ENCODE measurements at places on chromosomes 2 and 18. TPM values are rescaled to one million over a fixed set of nuclear protein-coding genes. Genes with fewer than 3 reads are reported as not detected.

DNA sequence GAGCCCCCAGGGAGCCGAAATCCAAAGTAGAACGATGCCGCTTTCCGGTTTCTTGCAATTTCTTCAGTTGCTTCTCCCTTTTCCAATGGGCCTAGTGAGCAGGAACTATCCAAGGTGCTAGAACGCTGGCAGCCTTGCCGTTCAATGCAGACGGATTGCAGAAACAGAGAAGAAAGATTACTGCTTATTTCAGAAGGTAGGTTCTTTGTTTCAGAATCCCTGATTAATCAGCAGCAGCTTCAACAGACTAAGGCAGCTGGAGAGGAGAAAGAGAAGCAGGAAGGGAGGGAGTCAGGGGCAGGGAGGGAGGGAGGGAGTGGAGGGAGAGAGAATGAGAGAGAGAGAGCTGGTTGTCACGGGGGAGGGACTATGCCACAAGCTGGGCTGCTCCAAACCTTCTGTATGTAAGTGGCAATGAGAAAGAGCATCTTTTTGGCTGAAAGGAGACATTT, 576 bp downstream of the NYAP2 start:
- no peaks in the 10 kb centered on the region for H3K36me3 ChIP-seq
- no peak overlapping the region for H3K4me3 ChIP-seq
- no peaks in the 10 kb centered on the region for H3K27me3 ChIP-seq
- no peak for DNase-seq
- no peak overlapping the region for H3K27ac ChIP-seq
- H3K4me1 ChIP-seq: no peaks in the 10 kb centered on the region

GRCh38 chr2:74538881-74539339, 9.2 kb downstream of the HTRA2 start:
- no peaks in the 10 kb centered on the region for H3K27me3 ChIP-seq
- peak; percentile 40 for DNase-seq
- H3K36me3 ChIP-seq: peaks cover 3% of the 10 kb centered on the region
- H3K4me3 ChIP-seq: peak overlapping the region; percentile 12
- peak overlapping the region; percentile 65 for H3K27ac ChIP-seq
- peaks cover 15% of the 10 kb centered on the region for H3K4me1 ChIP-seq

Gene RPE
- total RNA-seq: 52.4 TPM

Gene CHRND
- not detected for total RNA-seq

DNA sequence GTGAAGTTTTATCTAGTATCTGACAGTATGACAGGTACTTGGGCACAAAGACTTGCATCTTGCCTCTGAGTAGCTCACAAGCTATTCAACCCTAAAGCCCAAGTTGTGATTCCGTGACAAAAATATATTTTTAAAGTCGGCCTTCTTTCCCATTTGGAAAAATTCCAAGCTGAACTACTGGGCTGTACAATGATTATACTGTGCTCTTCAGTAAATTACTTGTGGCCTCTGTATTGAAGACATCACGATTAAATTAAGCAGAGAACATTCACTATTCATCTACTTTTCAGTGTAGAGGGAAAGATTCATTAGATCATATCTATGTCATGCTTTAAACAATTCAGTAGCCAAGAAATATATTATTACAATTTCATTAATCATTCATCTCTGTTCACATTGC, 282.2 kb downstream of the CDH2 start:
- H3K27ac ChIP-seq: no peak overlapping the region
- no peak overlapping the region for H3K4me3 ChIP-seq
- no peaks in the 10 kb centered on the region for H3K4me1 ChIP-seq
- no peaks in the 10 kb centered on the region for H3K27me3 ChIP-seq
- no peaks in the 10 kb centered on the region for H3K36me3 ChIP-seq

DNA sequence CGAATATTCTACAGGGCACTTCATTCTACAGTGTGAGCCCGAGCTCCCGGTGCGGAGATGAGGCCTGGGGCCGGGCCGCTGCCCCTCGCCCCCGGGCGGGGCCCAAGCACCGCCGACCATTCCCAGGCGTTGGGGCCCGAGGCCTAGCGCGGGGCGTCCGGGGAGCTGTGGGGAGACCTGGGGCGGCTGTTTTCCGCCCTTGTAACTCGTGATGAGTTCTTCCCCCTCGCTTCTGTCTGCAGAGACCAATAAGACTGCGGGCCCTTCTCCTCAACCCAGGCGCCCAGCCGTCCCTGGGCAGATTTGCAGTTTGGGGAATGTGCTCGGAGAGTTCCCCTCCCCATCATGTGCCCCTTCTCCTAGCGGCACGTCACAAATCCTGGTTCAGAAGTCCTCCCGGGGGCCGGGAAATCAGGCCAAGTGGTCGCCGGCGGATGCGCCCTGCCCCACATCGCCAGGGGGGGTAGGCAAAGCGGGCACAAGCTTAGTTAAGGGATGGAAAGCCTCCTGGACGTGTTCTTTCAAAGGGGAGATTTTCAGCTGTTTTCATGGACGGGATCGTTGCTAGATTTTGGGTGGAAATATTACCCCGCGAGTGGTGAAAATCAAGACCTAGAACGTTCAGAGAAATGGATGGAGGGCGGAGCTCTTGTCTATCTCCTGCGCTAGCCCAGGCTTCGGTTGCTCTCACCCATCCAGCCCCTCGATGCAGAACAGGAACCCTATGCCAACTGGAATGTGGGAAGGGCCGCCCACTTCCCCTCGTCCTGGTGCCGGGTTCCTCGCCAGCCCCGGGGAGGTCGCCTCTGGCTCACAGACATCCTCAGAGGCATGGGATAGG, 18.8 kb upstream of the HAAO start:
- no peaks in the 10 kb centered on the region for H3K27me3 ChIP-seq
- H3K4me1 ChIP-seq: peaks cover 9% of the 10 kb centered on the region
- H3K36me3 ChIP-seq: no peaks in the 10 kb centered on the region
- DNase-seq: no peak

Gene RRM2
- 231 TPM for total RNA-seq

- no peak overlapping the region for H3K27ac ChIP-seq
- DNase-seq: no peak
- H3K36me3 ChIP-seq: no peaks in the 10 kb centered on the region
- no peaks in the 10 kb centered on the region for H3K27me3 ChIP-seq
- H3K4me1 ChIP-seq: no peaks in the 10 kb centered on the region
- H3K4me3 ChIP-seq: no peak overlapping the region
Observed at GRCh38 chr2:104547221-104547620, 306.7 kb upstream of the POU3F3 start.

- no peak overlapping the region for H3K27ac ChIP-seq
- no peaks in the 10 kb centered on the region for H3K4me1 ChIP-seq
- no peak overlapping the region for H3K4me3 ChIP-seq
- DNase-seq: no peak
- H3K27me3 ChIP-seq: no peaks in the 10 kb centered on the region
Observed at GRCh38 chr2:22798386-22798785, 586.6 kb upstream of the KLHL29 start.

- H3K4me1 ChIP-seq: no peaks in the 10 kb centered on the region
- peaks cover 7% of the 10 kb centered on the region for H3K36me3 ChIP-seq
- no peak for DNase-seq
- no peak overlapping the region for H3K27ac ChIP-seq
- no peak overlapping the region for H3K4me3 ChIP-seq
- no peaks in the 10 kb centered on the region for H3K27me3 ChIP-seq
Observed at GRCh38 chr2:126686841-126687485, 31.0 kb downstream of the GYPC start.

- no peaks in the 10 kb centered on the region for H3K27me3 ChIP-seq
- H3K27ac ChIP-seq: no peak overlapping the region
- H3K4me1 ChIP-seq: no peaks in the 10 kb centered on the region
- no peak overlapping the region for H3K4me3 ChIP-seq
- DNase-seq: no peak
Observed at GRCh38 chr2:32418778-32419177, 62.0 kb downstream of the BIRC6 start.

GRCh38 chr2:163345795-163346573, 389.8 kb downstream of the FIGN start:
- H3K27me3 ChIP-seq: no peaks in the 10 kb centered on the region
- no peaks in the 10 kb centered on the region for H3K4me1 ChIP-seq
- no peaks in the 10 kb centered on the region for H3K36me3 ChIP-seq
- DNase-seq: peak; percentile 25

- peaks cover 1% of the 10 kb centered on the region for H3K36me3 ChIP-seq
- DNase-seq: no peak
- H3K4me3 ChIP-seq: no peak overlapping the region
- H3K27ac ChIP-seq: no peak overlapping the region
- no peaks in the 10 kb centered on the region for H3K27me3 ChIP-seq
- peaks cover 18% of the 10 kb centered on the region for H3K4me1 ChIP-seq
Observed at GRCh38 chr2:148720501-148721001, 76.0 kb downstream of the EPC2 start.

GRCh38 chr2:168687314-168687713, 115.1 kb upstream of the NOSTRIN start:
- H3K27me3 ChIP-seq: no peaks in the 10 kb centered on the region
- no peak overlapping the region for H3K27ac ChIP-seq
- peaks cover 2% of the 10 kb centered on the region for H3K36me3 ChIP-seq
- H3K4me3 ChIP-seq: no peak overlapping the region

GRCh38 chr2:193743089-193743488, 1548.4 kb upstream of the TMEFF2 start:
- H3K36me3 ChIP-seq: no peaks in the 10 kb centered on the region
- no peak overlapping the region for H3K4me3 ChIP-seq
- H3K27ac ChIP-seq: no peak overlapping the region
- H3K27me3 ChIP-seq: no peaks in the 10 kb centered on the region
- no peaks in the 10 kb centered on the region for H3K4me1 ChIP-seq

- H3K27me3 ChIP-seq: no peaks in the 10 kb centered on the region
- H3K27ac ChIP-seq: no peak overlapping the region
- H3K4me3 ChIP-seq: no peak overlapping the region
- no peaks in the 10 kb centered on the region for H3K4me1 ChIP-seq
- H3K36me3 ChIP-seq: no peaks in the 10 kb centered on the region
Observed at GRCh38 chr18:39784541-39784940, 2170.5 kb upstream of the PIK3C3 start.

DNA sequence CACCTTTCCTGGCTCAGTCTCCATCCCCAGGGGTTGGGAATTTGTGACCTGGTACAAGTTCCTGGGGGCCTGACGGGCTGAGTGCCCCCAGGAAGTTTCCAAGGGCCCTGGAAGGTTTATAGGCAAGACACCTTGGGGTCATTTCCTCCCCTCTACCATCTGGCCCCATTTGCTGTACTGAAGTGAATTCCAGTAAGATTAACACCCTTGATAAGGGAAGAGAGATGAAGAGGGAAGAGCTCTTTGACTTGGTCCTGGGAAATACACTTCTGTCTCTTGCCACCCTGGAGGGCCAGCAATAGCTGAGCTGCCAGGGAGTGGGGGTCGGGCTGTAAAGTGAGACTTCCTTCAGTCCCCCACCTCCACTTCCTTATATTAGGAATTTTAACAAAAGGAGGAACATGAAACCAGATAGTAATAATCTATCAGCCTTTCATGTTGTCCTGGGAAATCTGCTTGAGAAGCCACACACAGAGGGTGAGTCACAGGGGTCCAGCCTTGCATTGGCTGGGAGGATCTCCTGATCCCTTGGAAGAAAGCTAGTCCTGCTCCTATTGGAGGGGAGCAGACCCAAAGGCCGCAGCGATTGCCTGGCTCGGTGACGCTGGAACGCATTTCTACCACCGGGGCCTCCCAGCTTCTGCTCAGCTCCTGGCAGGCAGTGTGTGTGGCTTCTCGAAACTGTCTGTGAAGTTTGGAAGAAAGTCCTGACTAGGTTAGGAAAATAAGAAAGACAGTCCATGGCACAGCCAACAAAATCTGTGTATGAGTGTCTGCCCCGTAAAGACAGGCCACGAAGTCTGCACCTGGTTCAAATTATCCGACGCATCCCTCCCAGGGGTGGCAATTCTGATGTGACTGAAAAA, 87.3 kb downstream of the ACAA2 start:
- H3K27ac ChIP-seq: no peak overlapping the region
- H3K36me3 ChIP-seq: no peaks in the 10 kb centered on the region
- DNase-seq: no peak
- H3K4me3 ChIP-seq: no peak overlapping the region
- H3K27me3 ChIP-seq: no peaks in the 10 kb centered on the region

Gene ACOXL
- 1.1 TPM for total RNA-seq

GRCh38 chr18:52394602-52395001, 54.6 kb downstream of the DCC start:
- H3K4me1 ChIP-seq: peaks cover 2% of the 10 kb centered on the region
- DNase-seq: peak; percentile 52
- no peaks in the 10 kb centered on the region for H3K27me3 ChIP-seq
- H3K27ac ChIP-seq: peak overlapping the region; percentile 40
- peak overlapping the region; percentile 35 for H3K4me3 ChIP-seq

Gene GALNT3
- total RNA-seq: 1.0 TPM
